ENCODE measurements at places on chromosomes 5 and 9.
A peak's percentile ranks its signal among the peaks of the same experiment; 100 is the strongest.

- DNase-seq, result no peak
Observed at GRCh38 chr5:50791813-50792212, 125.4 kb downstream of the PARP8 start.

GRCh38 chr9:96116275-96117064 lies 185.5 kb downstream of the HSD17B3 start:
- no peak for DNase-seq

DNA sequence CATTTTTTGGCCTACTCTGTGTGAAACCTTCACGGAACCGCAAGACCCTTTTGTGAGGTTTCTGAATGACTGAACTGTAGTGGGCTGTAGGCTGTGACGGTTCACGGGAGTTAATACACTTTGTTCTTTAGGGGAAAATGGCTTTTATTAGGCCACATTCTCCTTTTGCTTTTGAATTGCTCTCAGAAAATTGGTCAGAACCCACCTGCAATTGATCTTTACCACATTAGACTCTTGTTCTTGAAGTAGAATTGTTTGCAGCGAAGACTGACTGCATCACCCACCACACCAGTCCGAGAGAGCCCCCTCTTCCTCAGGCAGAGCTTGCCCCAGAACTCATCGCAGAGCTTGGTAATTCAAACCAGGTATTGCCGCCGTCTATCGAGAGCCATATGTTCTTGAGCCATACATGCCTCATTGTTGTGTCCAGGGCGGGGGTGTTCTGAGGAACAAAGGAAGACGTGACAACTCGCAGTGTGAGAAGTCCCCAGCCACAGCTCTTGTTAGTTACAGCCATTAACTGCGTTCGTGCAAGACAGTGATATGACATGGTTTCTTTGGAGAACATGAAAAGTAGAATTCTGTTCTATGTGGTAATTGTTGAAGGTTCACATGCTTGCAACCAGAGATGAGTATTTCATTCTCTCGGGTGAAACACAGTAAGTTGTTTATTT lies 166.4 kb upstream of the OTULINL start:
- no peak for DNase-seq

DNA sequence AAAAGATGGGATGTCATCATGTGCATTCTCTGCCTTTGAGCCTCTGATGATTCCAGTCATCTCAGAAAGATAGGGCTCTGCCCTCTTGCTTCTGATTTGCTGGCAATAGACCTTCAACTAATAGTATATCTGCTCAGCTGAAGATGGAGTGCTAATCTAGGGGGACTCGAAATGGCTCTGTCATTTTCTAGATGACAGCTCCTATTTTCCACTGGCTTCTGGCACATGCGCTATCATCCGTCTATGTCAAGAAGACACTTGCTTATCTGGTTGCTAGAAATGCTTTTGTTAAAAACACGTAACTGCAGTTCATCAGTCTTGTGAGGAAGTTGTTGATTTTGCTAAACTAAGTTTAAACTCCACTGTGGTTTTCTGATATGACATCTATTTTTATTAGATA lies 265.5 kb upstream of the ZNF608 start:
- DNase-seq, result no peak

DNA sequence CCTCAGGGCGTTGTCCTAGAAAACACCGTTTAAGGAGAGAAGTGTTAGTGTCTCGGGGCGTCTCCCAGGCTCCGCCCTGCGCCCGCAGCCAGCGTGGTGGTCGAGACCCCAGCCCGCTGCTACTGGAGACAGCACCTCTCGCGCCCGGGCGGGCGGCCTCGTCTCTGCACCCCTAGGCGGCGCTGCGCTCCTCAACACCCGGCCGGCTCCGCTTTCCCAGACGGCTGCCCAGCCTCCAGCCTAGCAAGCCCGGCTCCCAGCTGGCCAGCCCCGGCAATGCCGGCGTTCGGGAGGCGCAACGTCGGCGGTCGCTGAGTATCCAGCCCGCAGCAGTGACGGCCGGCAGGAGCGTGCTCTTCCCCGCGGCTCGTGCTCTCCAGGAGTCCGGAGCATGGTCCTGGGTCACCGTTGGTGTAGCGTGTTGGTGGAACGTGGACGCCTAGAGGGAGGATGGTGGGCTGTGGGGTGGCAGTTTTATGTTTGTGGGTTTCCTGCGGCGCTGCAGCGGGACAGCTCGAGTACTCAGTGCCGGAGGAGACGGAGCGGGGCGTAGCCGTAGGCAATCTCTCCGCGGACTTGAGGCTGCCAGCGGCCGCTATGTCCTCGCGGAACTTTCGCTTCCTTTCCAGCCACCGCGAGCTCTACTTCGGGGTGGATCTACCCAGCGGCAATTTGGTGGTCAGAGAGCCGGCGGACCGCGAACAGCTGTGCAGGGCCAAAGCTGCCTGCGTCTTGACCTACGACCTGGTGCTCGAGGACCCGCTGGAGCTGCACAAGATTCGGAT lies 536 bp downstream of the PCDHAC1 start:
- DNase-seq, result peak; percentile 6

GRCh38 chr9:128733256-128733655 lies 9.3 kb upstream of the ZDHHC12 start:
- no peak for DNase-seq

- no peak for DNase-seq
Observed at GRCh38 chr5:173924899-173925298, 36.8 kb downstream of the CPEB4 start.

GRCh38 chr5:115456056-115456455 lies 88.5 kb downstream of the FEM1C start:
- DNase-seq, result no peak

DNA sequence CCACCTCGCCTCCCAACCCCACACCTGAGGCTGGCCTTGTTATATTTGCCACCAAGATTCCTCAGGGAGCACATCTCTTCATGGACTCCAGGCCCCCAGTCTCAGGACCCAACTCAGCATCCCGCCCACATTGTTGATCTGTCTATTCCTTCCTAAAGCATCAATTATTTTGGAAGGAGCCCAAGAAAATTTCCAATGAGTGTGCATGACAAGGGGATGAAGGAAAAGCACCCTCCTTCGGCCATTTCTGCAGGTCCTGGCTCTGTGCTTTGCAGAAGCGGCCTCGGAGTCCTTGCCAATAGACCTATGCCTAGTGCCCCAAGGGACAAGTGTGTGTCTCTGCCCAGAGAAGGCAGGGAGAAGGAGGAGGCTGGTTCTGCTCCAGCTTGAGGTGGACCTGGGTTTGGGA lies 273.2 kb downstream of the GADD45G start:
- DNase-seq, result no peak

DNA sequence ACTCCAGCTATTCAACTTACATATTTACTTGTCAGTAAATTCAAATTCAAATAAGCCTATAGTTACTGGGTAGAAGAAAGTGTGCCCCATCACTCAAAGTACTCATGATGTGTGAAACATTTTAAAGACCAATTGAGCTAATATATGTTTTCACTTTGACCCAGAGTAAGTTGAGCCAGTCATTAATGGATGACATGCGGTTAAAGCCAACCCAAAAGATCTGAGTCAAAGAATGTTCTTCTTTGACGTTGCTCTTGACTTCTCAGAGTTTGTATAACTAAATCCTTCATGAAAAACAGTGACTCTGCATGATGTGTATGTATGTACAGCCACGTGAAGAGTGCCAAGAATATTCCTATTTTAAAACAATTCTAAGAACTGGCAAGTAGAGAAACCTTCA lies 237.4 kb downstream of the NR2F1-AS1 start:
- no peak for DNase-seq

DNA sequence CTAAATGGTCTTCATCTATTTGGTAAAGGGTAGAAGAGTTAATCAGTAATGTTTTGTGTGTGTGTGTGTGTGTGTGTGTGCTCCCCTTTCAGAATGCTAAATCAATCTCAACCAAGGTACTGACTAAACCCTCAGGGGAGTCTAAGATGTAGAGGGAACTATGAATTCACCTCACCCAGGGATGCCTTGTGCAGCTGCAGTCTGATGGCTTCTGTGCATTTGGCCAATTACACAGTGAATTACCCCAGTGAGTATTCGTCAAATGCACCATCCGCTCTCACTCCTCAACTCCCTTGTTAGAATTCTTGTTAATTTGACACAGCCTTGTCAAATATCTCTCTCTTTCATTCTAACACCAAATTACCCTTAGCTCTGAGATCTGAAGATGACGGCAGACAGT lies 234.6 kb downstream of the GABRB2 start:
- DNase-seq, result no peak

- no peak for DNase-seq
Observed at GRCh38 chr9:115598751-115599150, 480.8 kb upstream of the TNC start.

DNA sequence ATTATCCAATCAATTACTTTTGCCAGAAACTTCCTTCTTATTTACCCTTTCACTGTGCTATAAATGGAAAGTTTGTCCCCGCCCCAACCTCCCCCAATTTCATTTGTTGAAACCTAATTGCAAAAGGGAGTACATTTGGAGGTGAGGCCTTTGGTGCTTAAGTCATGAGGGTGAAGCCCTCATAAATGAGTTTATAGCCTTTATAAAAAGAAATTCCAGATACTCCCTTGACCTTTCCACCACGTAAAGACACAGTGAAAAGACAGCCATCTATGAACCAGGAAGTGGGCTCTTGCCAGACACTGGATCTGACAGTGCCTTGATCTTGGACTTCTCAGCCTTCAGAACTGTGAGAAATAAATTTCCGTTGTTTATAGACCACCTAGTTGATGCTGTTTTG lies 82.3 kb downstream of the NUDT12 start:
- no peak for DNase-seq

DNA sequence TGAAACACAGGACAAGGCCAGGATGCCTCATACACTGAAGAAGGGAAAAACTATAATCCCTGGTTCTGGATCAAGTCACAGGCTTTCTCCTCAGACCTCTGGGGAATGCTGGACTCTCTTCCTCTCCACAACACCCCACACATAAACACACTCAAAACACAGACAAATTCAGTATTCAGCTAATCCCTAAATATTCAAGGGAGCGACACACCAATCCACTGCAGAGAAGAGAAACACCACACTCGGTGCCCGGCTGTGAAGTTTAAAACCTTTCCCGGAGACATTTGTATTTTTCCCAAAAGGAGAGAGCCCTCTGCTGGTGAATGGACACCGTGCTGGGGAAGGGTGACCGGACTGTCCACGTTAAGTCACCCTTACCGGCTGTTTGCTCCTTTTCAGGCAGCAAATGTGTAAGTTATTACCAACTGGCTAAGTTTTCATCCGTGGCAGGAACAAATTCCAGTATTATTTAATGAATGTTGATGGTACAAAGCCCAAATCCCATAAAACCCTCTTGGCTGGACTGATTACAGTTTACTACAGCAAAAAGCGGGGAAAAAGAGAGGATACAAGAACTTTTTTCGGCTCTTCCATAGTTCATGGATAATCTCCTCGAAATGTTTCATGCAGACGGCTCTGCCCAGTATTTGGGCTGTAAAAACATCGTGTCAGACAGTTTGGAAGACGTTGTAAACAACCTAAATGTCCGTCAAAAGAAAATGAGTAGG lies 130.9 kb upstream of the SLC30A5 start:
- DNase-seq, result peak; percentile 1

DNA sequence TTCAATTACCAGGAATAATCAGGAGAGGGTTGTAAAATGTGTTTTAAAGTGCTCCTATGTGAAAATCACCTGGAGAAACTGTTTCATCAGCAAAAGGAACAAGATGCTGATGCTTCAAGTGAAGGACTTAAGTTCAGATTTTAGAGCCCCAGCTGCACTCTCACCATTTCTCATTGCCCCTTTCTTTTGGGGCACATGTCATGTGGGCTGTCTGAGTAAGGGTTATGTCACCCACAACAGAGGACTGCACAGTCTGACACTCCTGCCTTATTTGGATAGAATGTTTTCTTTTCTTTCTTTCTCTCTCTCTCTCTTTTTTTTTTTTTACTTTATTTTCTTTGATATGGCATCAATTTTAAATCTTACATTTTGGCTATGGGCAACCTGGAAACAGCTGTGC lies 204.1 kb upstream of the EFNA5 start:
- no peak for DNase-seq

DNA sequence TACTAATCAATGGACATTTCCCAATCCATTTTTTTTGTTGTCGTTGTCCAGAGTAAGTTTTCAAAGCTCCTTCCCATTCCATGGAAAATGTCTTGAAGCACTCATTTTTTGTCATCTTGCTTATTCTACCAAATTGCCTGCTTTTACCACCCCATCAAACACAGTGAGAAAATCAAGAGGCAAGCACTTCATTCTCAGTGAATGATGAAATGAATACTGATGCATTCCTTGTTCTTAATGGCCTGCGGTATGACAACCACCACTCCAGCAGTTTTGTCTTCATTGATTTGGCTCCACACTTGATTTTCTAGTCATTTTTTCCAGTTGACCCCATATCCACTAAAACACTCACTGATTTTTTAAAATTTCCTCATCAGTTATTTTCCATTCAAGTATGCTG lies 193.5 kb upstream of the ANKH start:
- no peak for DNase-seq

GRCh38 chr5:168786147-168786546 lies 207.0 kb upstream of the PANK3 start:
- DNase-seq, result no peak

GRCh38 chr5:173736374-173736773 lies 119.9 kb upstream of the BOD1 start:
- no peak for DNase-seq
